Activated T-cell treated with anti-CD3 and anti-CD28 coated beads, Interleukin-2, amount 50 U/mL, for 24 hours (primary cell): ENCODE measurements at places on chromosomes 16 and 17.

- no peak for DNase-seq
These were observed 52.3 kb downstream of the MGAT5B start for GRCh38 chr17:76920364-76921139.

DNA sequence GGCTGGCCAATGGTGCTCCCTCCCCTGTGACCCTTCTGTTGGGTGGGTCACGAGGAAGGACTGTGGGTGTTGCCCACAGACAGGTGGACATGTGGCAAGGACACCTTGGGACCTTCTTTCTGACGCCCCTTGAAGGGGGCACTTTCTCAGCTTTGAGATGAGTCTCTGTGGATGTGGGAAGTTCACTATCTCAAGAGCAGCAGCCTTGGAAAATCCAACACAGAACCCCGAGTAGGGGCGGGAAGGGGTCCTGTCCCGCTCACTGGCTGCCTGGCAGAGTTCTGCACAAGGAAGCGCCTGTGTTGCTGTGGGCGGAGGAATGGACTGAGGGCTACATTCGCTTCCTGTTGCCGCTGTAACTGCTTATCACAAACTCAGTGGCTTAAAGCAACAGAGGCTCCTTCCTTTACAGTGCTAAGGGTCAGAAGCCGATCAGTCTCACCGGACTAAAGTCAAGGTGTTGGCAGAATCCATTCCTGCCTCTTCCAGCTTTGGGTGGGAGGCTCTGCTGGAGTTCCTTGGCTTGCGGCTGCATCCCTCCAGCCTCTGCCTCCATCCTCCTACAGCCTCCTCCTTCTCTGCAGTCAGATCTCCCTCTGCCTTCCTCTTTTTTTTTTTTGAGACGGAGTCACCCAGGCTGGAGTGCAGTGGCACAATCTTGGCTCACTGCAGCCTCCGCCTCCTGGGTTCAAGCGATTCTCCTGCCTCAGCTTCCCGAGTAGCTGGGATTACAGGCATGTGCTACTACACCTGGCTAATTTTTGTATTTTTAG lies 305.2 kb downstream of the SEC14L1 start:
- peak; percentile 82 for DNase-seq

DNA sequence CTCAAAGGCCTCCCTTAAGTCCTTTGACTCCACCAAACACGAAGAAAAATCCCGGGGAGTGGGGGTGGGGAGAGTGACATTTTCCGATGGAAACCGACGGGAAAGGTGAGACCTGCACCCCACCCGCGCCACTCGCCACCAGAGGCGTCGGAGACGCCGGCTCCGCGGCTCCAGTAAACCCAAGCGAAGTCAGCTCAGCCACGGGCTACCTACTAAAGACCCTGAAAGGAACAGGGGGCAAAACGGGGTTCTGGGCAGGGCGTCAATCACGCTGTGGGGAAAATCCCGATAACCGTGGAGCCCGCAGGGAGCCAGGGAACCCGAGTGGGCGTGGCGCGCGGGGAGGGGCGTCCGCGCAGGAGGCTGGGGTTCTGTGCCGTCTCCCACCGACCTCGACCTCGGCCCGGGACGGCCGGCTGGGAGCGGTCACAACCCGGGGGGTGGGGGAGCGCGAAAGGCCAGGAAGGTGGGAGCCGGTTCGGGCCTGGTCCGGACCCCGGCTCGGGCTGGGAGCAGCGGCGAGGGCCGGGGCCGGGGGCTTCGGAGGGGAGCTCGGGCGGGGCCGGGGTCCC lies 565 bp downstream of the WDR45B start:
- peak; percentile 70 for DNase-seq

GRCh38 chr16:89409161-89409711 lies 81.1 kb downstream of the ANKRD11 start:
- peak; percentile 71 for DNase-seq

GRCh38 chr16:893360-893759 lies 77.4 kb downstream of the LMF1 start:
- DNase-seq, result no peak

GRCh38 chr17:51035431-51035830 lies 85.2 kb downstream of the SPAG9 start:
- no peak for DNase-seq
